Activated CD8-positive, alpha-beta memory T cell treated with anti-CD3 and anti-CD28 coated beads for 48 hours (primary cell): ENCODE measurements at places on chromosomes 13 and 19.

DNA sequence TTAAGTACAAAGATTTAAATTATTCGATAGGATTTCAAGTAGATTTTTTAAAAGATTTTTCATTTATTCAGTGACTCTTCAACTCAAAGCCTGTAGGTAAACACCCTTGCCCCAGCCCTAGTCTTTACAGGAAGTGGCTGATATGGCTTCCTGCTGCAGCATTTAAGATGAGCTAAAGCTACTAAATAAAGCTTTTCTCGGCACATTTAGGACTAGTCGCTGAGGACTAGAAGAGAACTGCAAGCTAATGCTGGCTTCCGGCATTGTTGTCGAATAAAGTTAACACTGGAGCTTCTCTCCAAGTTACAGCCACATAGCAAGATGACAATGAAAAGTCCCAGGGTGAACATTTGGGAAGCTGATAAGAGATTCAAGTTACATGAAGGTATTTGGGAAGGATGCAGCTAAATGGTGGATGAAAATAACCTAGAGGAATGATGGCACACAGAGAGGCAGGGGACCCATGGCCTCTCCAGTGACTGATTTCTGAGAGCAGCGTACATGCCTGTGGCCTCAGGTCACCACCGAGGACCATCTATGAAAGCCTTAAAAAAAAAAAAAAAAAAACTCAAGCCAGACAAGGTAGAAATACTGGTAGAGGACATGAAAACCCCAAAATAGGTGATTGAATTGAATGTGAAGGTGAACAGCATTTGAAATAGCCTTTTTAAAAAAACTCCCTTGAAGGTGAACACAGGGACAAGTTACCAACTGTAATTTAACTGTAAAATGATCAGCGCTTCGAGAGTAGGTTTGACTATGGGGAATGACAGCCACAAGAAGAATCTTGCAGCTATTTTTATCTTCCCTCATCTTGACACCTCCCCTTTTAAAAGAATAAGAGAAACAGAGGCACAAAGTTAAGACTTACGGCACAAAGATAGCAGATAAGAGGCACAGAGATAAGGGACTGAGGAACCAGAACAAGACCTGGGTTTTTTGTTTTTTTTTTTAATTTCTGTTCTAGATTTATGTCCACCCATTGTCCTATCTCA is 155.4 kb downstream of the DCT start:
- no peak for DNase-seq

DNA sequence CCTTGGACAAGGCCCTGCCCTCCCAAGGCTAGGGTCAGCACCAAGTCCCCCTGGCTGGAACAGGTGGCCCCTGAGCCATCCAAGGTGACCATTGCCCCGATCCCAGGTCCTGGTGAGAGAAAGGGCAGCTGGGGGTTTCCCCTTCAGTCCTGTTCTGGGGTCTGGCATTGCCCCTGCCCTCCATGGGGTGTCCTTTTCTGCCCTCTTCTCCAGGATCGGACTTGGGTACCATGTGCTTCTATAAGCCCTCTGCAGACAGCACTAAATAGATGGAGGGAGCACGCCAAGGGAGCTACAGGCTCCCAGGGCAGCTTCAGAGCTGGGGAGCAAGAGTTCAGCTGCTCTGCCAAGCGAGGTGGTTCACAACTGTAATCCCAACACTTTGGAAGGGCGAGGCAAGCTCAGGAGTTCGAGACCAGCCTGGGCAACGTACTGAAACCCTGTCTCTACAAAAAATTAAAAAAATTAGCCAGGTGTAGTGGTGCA is 13.5 kb upstream of the KCNN1 start:
- no peak for DNase-seq

DNA sequence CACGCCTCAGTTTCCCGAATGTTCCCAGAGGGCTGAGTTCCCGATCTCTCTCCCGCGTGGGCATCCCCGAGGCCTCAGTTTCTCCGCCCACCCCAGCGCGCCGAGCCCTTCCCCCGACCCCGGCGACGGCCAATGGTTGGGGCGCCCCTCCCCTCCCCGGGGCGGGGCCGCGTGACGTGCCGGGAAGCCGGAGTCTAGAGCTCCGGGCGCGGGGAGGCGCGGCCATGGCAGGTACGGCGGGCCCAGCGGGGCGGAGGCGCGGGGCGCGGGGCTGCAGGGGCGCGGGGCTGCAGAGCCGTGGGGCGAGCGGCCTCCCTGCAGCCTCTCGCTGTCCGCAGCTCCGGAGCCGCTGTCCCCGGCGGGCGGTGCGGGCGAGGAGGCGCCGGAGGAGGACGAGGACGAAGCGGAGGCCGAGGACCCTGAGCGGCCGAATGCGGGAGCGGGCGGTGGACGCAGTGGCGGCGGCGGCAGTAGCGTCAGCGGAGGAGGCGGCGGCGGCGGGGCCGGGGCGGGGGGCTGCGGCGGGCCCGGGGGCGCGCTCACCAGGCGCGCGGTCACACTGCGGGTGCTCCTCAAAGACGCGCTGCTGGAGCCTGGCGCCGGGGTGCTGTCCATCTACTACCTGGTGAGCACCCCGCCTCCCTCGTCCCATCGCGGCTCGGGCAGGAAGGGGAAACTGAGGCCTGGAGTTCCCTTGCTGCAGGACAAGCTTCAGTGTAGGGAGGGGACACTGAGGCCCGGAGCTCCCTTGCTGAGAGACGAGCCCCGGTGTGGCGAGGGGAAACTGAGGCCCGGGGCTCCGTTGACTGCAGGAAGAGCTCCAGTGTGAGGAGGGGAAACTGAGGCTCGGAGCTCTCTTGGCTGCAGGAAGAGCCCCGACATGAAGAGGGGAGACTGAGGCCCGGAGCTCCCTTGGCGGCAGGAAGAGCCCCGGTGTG is at the start of gene MPND:
Gene MPND (plus strand): TSS at position 193 of the 938 bp plus-strand sequence. CDS start 32 bp downstream, at position 225.
- peak; percentile 91 for DNase-seq

- DNase-seq: no peak
These were observed 62.1 kb downstream of the ARHGEF7 start for GRCh38 chr13:111177081-111177711.

DNA sequence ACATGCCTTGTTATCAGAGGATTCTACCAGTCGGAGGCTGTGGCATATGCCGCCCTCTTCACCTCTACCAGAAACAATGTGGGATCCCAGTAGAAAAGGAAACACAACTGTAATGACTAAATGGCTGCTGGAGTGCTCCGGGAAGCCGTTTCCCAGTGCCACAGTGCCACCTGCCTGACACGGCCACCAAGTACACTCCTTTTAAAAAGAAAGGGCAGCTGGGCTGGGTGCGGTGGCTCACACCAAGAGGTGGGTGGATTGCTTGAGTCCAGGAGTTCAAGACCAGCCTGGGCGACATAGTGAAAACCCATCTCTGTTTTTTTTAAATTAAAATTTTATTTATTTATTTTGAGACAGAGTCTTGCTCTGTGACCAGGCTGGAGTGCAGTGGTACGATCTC is 67.3 kb downstream of the TRPM4 start:
- DNase-seq: no peak

- DNase-seq: no peak
These were observed 21.0 kb upstream of the ZNF432 start for GRCh38 chr19:52069653-52070052.

DNA sequence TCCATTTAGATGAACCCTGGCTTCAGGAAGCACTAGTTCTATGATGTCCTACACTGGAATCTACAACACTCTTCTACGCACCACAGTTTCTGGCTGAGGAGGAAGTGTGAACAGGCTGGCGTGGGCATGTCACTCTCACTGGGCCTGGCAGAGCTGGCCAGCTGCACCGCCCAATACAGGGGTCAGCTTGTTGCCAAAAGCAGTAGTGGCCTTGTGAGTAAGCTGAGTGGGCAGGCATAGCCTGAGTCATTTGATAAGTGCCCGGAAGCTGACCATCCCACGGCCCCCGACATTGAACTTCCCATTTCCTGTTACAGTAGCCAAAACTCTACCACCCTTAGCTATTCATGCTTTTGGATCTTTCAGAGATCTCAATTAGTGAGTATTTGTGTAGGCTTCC is 240.9 kb upstream of the SERP2 start:
- no peak for DNase-seq
